SW480 (cell line): ENCODE measurements at places on chromosomes 3 and 15.
A peak's percentile ranks its signal among the peaks of the same experiment; 100 is the strongest.

- no peak for DNase-seq
Measured at GRCh38 chr3:72463083-72463482, 385.2 kb downstream of the SHQ1 start.

DNA sequence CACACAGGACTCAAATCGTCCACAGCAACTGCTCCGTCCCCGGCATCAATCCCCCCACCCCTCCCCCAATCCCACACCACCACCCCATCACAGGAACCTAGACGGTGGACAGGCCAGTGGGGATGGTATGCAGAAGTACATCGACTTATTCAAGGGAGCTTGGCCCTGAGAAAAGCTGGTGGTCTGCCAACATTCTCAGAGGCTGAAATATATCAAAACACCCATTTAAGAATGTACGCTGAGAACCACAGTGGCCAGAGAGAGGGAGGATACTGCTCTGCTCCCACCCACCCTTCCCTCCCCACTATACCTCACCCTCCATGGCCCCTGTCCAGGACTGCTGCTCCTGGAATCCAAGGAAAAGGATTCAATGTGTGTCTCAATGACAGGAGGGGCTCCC is 12.4 kb upstream of the USP3 start:
- no peak for DNase-seq

GRCh38 chr3:72178463-72179106 is 393.6 kb upstream of the PROK2 start:
- no peak for DNase-seq

GRCh38 chr15:68677996-68678395 is 99.2 kb downstream of the CORO2B start:
- DNase-seq = no peak

GRCh38 chr15:24848050-24848449 is 106.7 kb upstream of the SNRPN start:
- no peak for DNase-seq

- DNase-seq = no peak
Measured at GRCh38 chr3:21100656-21101359, 650.2 kb downstream of the ZNF385D start.

DNA sequence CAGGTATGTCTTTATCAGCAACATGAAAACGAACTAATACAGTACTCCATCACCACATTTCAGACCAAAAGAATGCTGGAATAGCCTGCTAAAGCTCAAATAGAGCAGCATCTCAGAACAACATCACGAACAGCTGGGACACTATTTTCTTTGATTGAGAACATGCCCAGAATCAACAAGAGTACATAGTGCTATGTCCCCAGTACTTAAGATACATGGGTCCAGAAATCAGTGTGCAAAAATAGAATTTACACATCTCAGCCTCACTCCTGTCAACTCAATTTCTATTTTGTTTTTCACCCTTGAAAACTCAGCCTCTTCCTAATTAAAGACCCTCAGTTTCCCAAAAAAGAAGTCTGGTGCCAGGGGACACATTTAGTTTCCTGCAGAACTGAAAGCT is 753.9 kb downstream of the AGBL1 start:
- DNase-seq = no peak

DNA sequence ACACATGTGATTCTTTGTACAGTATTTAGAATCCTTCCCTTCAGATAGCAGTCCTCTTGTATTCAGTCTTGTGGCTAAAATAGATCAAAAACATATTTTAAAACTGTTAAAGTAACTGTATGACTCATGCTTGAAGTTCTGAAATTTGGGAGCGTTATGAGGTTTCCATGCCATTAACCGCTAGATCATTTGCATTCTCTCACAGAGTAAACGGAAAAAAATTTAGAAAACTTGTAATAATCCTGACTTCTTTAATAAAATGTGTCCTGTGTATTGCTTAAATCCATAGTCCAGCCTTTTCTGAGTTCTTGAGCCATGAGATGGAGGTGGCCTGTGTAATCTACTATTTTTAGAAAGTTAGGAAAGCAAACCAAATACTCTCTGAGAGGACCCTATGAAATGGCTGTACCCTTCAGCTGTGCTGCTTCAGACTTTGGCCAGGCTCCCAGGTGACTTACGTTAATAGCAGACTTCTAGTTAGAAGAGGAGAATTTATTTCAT is 33.8 kb downstream of the MBNL1 start:
- peak; percentile 26 for DNase-seq
